ENCODE measurements at places on chromosomes 1 and 21.
A peak's percentile ranks its signal among the peaks of the same experiment; 100 is the strongest.

GRCh38 chr1:45394342-45394741 lies 54.1 kb upstream of the MUTYH start:
- DNase-seq = no peak

DNA sequence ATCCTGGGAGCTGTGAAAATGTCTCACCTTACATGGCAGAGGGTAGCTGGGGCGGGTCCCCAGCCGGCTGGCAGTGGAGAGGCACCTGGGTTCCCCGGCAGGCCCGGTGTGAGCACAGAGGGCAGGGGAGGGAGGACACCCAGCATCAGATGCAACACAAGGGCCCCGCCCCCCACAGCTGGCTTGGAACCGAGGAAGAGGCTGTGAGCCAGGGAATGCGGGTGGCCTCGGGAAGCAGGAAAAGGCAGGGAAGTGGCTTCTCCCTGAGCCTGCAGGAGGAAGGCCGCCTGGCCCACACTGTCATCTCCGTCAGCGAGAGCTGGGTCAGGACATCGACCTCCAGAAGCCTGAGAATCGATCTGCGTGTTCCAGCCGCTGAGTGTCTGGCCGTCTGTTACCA lies 87.3 kb downstream of the SIK1 start:
- DNase-seq = no peak

- DNase-seq = no peak
These were observed 16.6 kb upstream of the RNF19B start for GRCh38 chr1:32981003-32981901.

DNA sequence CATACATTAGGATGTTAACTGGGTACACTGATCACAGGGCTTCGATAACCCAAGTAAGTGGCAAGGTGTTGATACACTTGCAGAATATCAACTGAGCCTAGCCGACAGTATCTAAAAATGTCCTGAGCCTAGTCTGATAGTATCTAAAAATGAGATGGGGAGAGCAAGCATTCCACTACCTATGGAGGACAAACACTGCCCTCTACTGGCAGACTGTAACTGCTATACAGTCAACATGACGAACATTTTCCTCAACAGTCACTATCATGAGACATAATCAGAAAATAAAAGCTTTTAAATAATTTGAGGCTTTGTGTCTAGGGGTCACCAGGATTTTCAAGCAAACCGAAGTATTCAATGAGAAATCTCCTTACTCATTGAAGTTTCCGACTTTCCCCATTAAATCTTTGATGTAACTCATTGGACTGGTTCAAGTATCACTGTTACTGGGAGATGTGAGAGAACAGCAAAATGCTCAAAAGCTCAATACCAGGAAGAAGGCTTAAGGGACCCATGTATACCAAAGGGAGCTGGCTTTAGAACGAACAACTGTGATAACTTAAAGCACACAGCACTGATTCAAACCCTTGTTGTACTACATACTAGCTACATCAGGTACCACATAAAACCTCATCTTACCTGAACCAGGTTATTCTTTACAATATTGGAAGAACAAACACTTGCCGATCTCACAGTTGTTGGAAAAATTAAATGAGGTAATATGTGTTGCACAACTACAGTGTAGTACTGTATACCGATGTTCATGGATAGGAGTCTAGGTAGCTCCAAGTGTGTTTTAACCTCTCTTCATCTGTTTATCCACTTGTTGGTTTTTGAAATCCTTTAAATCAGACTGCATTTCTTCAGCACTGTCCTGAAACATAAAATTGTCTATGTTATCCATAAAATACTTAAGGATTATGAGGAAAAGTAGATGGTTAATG lies 31.1 kb upstream of the SLC45A3 start:
- peak; percentile 75 for DNase-seq

- DNase-seq = no peak
These were observed 29.6 kb downstream of the PROK1 start for GRCh38 chr1:110480356-110481096.

DNA sequence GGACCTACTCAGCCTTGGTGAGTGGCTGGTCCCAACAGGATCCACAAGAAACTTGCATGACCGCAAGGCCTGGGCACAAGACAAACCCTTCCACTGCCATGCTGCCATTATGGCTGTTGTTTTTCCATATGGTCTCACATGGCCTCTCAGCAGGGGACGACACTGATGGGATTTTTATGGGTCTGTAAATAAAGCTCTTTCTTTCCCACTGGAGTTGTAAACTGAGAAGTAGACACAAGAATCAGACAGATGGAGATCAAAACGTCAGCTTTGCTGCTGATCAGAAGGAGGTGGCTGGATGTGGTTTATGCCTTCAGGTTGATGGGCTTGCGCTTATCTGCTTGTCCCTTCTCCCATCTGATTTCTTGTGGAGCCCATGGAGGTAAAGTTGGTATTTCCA lies 138.1 kb upstream of the KCNJ6 start:
- no peak for DNase-seq

GRCh38 chr21:44333509-44334328 lies 5.5 kb downstream of the CFAP410 start:
- DNase-seq = no peak

GRCh38 chr1:171220581-171221054 lies 27.7 kb upstream of the FMO1 start:
- no peak for DNase-seq

DNA sequence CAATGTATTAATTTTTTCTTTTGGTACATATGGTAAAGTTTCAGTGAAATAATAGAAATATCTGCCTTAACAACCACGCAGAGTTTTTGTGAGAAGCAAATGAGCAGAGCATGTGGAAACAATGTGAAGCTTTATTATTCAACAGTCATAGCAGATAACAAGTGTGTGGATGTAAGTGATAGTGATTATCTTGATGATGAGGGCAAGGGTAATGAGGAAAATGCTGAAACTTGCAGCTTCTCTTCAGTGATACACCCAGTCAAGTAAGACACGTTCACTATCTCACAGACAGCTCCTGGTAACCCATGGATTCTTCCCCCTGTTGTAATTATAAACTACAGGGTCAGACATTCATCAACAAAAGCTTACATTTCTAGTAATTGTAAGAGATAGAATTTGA lies 14.6 kb upstream of the OR2L5 start:
- DNase-seq = no peak

DNA sequence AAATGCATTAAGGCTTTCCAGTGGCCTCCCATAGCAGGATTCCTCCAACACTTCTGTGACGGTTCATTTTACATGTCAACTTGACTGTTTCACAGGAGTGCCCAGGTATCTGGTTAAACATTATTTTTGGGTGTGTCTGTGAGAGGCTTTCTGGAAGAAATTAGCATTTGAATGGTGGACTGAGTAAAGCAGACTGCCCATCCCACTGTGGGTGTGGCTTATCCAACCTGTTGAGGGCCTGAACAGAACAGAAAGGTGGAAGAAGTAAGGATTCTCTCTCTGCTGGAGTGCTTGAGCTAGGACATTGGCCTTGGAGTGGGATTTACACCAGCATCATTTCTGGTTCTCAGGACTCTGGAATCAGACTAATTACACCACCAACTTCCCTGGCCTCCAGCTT lies 85.6 kb downstream of the RGS7 start:
- no peak for DNase-seq

DNA sequence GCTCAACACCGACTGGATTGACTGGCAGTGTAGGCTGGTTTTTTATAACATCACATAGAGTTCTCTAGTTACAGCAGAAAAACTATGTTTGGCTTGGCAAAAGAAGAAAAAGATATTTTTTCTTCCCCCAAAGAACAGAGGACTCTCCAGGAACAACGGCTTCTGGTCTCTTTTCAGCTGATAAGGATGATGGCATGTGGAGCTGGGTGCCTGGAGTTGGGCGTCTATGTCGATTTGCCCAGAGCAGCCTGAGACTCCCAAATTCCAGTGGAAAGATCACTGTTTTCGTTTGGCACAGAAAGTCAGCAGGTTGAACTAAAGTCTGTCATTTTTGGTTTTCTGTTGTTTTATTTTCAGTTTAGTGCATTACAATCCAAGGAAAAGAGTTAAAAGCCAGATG lies 91.1 kb downstream of the SMYD2 start:
- DNase-seq = no peak

- DNase-seq = peak; percentile 47
These were observed 51.4 kb downstream of the DISC1 start for GRCh38 chr1:231678011-231678432.

DNA sequence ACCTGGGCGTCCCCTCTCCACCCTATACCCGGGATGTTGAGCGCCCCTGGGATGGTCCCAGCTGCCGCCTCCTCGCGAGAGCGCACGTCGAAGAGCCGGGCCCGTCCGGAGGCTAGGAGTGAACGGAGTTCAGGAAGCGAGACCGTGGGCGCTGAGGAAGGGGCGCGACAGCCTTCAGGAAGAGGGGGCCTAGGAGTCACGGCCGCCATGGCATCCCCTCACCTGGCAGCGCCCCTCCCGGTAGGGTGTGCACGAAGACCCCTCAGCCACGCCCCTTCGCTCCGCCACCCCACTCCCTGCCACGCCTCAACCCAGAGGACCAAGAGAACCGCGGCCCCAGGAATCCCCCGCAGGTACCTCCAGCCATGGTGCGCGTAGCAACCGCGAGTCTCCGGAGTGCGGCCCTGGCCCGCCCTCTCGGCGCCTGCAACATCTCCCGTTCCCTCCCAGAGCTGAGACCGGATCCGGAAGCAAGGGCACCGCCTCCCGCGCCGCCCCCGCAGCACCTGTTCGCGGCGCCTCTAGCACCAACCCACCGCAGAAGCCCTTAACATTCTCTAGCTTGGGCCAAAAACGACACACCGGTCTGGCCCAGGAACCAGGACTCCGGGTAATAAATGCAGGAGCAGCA lies at the start of gene TSTD1:
TSTD1 (minus strand) TSS at position 442 of the 631 bp plus-strand sequence; CDS start at position 367, 75 bp downstream.
- DNase-seq = no peak

DNA sequence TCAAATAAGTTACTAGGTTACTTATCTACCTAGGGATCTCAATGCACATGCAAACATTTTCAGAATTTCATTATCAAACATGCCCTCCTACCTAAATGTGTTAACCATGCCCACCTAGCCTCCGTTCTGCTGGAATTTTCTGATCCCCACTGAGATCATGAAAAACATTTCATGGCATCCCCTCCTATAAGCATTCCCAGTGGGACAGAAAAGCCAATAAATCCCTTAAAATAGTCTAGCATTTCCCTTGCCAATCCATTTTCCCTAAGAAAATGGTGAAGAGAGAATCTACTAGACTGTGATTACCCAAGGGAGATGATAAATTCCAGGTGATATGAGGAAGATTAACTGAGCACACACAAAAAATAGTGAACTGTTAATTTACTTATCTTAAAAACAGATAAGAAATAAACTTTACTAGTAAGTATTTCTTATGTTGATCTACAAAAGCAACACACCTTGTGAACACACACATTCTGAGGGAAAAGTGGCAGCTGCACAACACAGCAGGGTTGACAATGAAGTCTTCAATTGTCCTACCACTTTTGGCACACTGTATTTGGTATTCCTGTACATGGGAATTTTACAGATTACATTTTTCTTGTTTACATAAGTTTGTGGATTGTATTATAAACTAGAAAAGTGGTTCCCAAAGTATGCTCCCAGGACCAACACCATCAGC lies 49.6 kb downstream of the ARID4B start:
- DNase-seq = no peak

GRCh38 chr1:75967719-75968118 lies 35.5 kb upstream of the ASB17 start:
- no peak for DNase-seq

- DNase-seq = no peak
These were observed 11.8 kb upstream of the DENND1B start for GRCh38 chr1:197787056-197787455.

DNA sequence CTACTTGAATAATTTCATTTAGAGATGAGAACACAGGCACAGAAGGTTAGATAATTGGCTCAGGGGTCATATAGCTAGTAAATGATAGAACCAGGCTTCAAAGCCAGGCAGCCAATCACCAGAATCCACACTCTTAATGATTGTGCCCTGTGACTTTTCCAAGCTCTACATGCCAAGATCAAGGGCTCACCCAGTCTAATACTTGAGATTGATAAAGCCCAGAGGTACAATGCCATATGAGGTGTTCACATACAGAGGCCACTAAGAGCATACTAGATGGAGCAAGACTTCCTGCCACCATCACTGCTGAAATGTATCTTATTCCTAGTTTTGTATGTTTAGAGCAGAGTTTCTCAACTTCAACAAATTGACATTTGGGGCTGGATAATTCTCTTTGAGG lies 40.9 kb upstream of the MCOLN3 start:
- DNase-seq = no peak

DNA sequence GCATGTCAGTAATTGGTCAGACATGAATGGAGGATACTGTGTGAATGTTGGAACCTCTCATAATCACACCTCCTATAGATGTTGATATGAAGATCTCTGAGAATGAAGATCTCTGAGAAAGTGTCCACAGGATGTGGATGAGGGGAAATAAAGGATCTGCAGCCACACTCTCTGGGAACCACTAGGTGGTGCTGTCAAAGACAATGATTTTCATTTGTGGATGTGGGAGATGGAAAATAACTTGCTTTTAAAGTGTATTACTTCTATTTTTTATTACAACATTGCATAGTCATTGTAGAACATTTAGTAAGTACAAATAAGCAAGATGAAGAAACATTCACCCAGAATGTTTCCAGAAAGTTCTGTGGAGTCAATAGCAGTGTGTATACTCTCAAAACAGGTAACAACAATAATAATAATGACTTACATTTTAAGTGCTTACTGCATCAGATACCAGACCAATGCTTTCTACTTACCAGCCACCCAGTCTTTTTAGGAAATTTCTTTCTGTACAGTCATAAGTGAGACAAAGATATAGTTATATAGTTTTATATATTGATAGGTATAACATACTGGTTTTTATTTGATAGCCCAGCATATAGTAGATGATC lies 128.2 kb downstream of the ATG4C start:
- peak; percentile 9 for DNase-seq

DNA sequence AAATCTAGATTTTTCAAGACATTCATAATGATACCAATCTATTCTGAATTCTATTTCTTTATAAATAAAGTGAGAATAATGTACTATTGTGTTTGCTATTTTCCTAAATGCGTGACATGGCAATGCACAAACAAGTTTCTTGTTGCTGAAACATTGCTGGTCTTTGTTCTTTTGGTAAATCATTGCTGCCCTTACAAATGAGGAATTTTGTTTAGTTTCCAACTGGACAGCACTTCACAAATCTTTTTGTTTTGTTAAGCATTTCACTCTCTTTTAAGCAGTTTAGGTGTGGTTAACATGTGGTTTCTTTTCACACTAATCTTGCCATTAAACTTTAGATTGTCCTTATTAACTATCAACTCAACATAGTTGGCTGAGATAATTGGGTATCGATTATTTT lies 94.6 kb downstream of the LRRC7 start:
- no peak for DNase-seq

DNA sequence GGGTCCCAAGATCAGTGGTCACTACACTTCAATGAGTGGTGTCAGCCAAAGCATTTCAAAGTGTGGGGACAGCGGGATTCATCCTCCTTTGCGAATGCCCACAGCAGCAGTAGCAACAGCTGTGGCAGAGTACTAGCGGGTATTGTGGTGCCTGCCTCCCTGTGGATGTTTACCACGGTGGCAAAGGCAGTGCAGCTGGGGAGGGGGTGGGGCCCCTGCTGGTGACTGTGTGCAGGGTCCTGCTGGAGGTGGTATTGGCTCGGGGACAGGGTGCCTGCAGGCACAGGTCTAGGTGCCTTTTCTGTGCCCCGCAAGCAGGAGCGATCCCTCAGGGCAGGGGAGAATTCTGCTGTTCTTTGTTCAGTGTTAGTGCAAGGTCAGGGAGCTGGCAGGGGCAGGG lies 415.7 kb downstream of the USP25 start:
- no peak for DNase-seq
